ENCODE measurements at places on chromosomes 1 and 21.

GRCh38 chr1:206514813-206515387 is 7.6 kb downstream of the RASSF5 start:
- DNase-seq = no peak

- DNase-seq = no peak
Measured at GRCh38 chr1:81213279-81213678, 587.5 kb upstream of the ADGRL2 start.

DNA sequence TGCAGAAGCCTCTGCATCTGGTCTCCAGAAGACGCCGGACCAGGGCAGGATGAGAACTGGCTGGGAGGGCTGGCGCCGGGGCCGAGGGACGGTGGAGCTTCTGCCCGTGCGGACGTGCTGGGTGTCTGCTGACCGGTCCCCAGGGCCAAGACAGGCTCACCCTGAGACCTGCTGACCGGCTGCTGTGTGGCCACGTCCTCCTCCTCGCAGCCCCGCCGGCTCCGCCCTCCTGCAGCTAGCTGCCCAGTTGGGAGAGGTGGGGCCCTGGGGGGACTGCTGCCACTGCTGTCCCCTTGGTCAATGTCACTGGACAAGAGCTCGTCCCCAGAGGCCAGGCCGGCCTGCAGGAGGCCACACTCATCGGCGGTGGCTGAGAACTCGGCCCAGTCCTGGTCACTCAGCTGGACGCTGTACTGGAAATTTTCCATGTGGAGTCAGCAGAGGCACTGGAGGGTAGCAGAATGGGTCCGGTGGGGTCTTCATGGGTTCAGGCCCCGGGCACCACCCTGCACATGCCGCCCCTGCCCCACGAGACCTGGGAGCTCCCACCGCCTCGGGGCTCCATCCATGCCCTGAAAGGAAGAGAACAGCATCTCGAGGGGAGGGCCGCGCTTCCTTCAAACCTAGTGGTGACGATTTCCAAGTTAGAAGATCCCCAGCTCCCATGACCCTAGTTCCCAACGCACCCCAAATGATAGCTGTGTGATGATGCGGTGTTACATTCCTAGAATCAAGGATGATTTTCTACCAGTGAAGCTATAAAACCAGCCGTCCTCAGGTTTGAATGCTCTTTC is 1.1 kb downstream of the PERM1 start:
- no peak for DNase-seq

DNA sequence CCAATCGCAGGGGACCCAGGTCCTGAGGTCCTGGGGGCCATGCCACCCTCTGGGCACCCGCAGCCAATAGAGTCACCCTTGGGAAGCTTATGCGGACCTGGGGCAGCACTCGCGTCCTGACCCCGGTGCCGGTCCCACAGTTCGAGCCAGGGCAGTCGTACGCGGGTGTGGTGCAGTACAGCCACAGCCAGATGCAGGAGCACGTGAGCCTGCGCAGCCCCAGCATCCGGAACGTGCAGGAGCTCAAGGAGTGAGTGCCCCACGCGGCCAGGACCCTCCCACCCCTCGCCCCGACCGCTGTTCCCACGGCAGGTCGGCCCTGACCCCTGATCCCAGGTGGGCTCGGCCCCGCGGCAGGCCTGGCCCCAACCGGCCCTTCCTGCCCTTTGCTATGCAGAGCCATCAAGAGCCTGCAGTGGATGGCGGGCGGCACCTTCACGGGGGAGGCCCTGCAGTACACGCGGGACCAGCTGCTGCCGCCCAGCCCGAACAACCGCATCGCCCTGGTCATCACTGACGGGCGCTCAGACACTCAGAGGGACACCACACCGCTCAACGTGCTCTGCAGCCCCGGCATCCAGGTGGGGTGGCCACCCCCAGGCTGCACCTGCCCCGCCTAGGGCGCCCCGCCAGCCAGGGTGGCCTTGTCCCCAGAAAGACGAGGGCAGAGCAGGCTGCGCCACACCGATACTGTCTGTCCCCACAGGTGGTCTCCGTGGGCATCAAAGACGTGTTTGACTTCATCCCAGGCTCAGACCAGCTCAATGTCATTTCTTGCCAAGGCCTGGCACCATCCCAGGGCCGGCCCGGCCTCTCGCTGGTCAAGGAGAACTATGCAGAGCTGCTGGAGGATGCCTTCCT is 20.5 kb downstream of the COL6A1 start:
- no peak for DNase-seq

DNA sequence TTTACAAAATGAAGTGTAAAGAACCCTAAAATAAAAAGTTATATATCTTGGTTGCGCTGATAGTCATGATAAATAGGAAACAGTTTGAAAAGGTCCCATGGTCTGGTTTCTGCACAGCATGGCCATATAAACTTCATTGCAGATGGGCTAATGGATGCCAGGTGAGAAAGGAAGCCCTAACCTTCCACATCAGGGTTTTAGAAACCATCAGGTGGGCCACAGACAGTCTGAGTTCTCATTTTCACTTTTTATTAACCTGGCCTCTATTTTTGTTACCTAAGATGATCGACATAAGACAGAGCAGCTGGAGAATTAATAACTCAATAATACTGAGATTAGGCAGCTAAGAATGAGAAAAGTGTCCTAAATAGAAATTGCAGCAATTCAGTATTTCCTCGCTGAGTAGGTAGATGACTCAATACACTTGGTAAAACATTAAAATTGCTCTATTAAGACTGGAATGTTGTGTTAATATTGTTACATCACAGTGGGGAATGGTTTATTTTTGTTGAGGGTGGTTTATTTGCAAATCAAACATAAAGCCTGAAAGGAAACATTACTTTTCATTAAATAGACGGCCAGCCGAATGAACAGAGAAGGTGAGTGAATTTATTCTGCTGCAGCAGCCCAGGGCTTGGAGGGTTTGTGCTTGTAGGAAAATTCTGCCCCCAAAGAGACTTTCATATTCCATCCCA is 21.1 kb downstream of the C1orf21 start:
- no peak for DNase-seq

DNA sequence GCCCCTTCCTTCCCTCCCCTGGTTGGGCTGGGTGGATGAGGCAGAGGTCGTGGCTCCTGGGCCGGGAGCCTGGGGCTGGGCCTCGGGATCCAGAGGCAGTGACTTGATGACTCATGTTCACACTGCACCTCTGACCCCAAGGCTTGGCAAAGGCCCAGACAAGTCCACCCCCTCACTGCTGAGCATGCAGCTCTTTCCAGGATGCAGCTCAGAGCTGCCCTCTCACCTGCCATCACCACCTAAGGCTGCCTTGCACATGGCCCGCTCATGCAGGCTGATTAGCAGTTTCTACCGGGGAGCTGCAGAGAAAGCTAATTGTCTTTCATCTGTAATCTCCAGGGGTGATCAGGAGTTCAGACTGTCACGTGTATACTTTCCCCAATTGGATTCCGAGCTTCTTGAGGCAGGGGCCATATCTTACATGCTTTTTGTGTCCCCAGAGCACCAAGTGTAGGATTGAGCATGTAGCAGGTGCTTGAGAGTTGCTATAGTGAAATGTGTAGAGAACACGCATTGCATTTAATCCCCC is 62.1 kb downstream of the LRRN2 start:
- DNase-seq = peak; percentile 39

DNA sequence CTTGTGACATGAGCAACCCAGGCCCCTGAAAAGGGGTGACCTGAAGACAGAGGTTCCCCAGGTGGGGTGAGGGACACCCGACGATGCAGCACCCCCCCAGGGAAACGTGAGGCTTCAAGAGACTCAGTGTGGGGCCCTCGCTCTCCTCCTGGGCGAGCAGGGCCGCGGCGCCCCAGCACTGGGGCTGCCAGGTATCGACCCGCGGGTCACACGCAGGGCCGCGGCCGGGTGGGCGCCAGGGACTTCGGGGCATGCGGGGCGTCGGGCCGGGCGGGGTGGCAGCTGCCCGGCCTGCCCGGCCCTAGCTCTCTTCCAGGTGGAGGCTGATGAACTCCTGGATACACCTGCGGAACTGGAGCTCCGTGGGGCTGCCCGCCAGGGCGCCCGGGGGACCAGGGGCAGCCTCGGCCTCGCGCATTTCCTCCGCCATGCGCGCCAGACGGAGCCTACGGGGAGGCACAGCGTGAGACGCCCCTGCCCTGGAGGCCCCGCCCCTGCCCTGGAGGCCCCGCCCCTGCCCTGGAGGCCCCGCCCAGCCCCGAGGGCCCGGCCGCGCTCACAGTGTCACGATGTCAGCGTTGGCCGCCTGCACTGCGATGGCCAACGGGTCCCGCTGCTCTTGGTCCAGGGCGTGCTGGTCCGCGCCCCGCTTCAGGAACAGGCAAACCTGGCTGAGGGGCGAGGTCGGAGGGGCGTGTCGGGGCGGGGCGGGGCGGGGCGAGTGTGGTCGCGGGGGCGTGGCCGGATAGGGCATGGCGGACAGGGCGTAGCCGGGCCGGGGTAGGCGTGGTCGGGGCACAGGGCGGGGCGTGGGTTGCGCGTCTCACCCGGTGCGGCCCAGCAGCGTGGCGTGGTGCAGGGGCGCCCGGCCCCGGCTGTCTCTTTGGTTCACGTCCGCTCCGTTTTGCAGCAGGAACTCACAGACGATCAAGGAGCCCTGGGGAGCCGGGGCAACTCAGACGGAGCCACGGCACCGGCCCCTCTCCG is 13.3 kb downstream of the SCNN1D start:
- peak; percentile 45 for DNase-seq

DNA sequence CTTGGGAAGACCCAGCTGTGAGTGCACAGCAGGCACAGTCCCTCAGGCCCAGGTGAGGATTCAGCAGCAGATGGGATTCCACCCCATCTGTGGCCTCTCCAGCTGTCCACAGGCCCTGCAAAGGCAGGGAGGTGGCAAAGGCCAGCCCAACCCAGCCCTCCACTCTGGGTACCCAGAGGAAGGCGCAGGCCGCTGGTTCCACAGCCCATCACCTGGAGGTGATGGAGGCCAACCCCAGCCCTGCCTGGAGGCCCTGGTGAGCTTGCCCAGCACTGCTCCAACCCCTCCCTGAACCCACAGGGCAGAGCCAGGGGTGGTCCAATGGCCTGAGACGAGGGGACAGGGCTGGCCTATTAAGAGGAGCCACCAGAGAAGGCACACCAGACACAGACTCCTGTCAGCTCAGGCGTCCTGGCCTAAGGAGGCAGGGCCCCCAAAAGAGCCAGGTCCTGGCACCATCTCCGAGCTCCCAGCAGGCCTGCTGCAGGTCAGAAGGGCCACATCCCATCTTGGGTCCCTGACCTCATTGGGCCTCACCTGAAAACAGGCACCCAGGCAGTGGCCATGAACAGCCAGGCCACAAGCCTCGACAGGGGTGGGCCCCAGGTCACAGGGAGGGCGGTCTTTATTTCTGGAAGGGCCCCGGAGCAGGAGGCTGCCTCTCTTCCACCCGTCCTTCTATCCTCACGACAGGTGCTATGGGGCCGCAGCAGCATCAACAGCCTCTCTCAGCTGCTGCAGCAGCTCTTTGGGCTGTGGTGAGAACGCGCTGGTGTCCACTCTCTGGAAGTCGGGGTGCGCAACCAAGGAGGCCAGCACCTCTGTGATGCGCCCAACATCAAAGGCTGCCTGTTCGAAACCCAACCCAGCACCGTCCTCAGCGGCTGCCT is 3.2 kb downstream of the JMJD4 start:
- no peak for DNase-seq

DNA sequence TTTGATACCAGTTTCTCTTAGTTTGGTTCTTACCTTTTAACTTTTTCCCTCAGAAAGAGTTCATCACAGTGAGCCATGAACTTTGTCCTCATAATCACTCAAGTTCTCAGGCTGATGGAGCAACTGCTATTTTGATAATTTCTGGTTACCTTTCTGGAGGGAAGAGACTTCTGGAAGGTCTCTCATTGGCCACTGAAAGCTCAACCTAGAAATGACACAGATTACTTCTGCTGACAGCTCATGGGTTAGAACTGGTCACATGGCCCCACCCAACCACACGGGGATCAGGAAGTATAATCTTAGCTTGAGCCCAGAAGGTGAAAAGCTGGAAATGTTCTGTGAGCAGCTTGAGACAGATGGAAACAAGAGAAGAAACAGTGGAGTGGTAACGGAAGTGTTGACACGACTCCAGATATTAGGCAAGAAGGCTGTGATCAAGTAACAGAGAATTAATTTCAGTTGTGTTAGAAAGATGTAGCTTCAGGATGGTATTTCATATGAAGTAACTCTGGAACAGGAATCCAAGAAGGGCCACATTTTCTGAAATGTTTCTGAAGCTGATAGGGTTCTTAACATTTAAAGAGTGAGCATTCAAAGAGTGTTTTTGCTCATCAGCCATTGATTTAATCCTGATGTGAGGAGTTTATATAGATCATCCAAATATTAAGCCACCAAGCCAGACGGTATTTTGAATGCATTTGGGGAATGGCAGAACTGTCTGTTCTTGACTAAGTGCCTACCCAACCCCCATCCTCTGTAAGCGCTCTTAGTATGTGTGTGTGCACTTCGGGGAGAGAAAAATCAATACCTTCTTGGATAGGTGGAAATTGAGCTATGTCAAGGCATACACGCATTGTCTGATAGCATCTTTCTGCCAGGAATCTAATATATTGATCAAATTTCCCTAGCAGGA is 21.9 kb upstream of the XPR1 start:
- DNase-seq = peak; percentile 11

Data from AG08396 (cell line).